ENCODE measurements at places on chromosomes 3 and 15.

DNA sequence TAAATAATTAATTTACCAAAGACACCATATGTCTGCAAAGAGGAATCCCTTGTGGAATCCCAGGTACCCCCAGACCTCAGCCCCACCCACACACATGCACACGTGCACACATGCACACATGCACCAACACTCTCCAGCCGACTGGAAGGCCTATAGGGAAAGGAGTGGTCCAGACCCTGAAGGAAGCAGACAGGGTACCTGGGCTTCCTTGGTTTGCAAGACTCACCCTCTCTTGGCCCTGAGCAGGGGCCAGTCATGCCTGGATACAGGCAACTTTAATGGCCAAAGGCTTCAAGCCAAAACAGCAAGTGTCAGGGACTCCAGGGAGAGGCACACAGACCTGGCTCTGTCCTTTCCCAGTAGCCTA is 8.9 kb upstream of the HAPLN3 start:
- no peak overlapping the region for H3K4me3 ChIP-seq
- H3K27ac ChIP-seq, result no peak overlapping the region
- no peak for DNase-seq
- H3K36me3 ChIP-seq, result peaks cover 1% of the 10 kb centered on the region
- peaks cover 9% of the 10 kb centered on the region for H3K4me1 ChIP-seq

DNA sequence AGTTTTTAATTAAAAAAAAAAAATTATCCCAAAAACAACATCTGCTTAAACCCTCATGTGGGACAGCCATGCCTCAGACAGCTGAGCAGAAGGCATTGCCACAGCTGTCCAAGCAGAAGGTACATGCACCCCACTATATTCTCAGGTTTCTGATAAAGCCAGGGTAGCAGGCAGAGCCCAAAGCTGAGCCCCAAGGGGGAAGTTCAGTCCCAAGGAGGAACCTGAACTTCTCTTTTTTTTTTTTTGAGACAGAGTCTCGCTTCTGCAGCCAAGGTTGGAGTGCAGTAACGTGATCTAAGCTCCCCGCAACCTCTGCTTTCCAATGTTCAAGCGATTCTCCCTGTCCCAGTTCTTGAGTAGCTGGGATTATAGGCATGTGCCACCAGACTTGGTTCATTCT is 33.2 kb downstream of the MKRN2 start:
- H3K4me3 ChIP-seq, result no peak overlapping the region
- H3K36me3 ChIP-seq, result peaks cover 28% of the 10 kb centered on the region
- H3K4me1 ChIP-seq, result peaks cover 10% of the 10 kb centered on the region
- H3K27me3 ChIP-seq, result no peaks in the 10 kb centered on the region

- H3K36me3 ChIP-seq, result peaks cover 2% of the 10 kb centered on the region
- DNase-seq, result no peak
- H3K4me3 ChIP-seq, result no peak overlapping the region
- peaks cover 17% of the 10 kb centered on the region for H3K4me1 ChIP-seq
- H3K27me3 ChIP-seq, result peaks cover 6% of the 10 kb centered on the region
Observed at GRCh38 chr3:188084752-188085583, 69.0 kb upstream of the LPP start.

DNA sequence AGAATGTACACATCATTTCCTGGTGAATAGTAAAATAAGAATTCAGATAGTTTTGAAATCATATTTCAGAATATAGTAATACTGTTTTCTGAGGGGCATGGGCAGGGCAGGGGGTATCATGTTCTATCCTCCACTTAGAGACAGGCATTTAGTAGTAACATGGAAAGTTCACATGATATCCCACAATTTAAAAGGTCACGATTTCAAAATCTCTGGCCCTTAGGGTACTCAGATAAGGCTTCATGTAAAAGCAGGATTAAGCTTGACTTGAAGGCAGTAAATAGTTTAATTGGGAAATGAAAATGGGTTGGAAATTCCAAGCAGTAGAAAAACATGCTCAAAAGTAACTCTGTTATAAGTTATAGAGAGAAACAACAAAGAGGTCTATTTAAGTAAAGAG is 353.2 kb upstream of the AGTR1 start:
- H3K4me3 ChIP-seq, result no peak overlapping the region
- no peaks in the 10 kb centered on the region for H3K36me3 ChIP-seq
- H3K27me3 ChIP-seq, result peaks cover 3% of the 10 kb centered on the region
- H3K4me1 ChIP-seq, result no peaks in the 10 kb centered on the region

All from memory B cell (primary cell).